ENCODE measurements at places on chromosomes 1 and 21.

DNA sequence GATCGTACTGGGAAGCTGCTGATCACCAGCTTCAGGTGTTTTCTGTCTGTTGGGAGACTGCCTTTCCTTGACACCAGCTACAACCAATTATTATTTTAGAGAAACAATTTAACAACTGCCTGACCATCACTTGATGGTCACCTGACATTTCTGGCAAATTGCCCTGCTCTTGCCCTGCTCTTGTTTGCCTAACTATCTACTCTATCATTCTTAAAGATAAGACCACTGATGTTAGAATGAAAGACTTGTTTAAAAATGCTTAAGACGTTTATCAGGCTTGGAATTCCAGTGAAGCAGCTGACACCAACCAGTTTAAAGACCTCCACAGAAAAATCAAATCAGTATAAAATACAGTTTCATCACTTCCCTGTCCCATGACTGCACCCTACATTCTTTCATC, 423.3 kb upstream of the CAMK1G start:
- DNase-seq: no peak

DNA sequence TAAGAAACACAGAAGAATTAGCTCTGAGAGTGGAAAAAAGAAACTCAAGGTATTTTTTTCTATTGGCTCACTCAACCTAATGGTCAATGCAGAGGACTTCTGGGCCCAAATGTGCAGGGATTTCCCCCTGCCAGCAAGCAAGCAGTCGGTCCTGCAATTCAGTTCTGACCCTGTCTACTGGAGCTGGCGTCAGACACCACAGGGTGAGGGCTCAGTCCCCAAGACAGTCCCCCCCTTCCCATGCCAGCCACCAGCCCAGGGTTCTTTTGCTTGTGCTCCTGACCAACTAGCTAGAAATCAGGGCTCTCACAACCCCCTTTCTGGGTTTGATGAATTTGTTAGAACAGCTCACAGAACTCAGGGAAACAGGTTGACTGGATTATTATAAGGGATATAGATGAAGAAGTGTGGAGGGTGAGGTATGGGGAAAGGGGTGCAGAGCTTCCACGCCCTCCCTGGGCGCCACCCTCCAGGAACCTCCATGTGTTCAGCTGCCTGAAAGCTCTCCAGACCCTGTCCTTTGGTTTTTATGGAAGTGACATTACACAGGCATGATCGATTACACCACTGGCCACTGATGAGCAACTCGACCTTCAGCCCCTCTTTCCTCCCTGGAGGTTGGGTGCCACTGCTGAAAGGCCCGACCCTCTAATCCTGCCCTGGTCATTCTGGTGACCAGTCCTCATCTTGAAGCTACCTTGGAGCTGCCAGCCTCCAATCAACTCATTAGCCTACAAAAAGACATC, 22.5 kb upstream of the PWP2 start:
- no peak for DNase-seq

GRCh38 chr1:60637651-60638050, 444.7 kb upstream of the NFIA start:
- no peak for DNase-seq

DNA sequence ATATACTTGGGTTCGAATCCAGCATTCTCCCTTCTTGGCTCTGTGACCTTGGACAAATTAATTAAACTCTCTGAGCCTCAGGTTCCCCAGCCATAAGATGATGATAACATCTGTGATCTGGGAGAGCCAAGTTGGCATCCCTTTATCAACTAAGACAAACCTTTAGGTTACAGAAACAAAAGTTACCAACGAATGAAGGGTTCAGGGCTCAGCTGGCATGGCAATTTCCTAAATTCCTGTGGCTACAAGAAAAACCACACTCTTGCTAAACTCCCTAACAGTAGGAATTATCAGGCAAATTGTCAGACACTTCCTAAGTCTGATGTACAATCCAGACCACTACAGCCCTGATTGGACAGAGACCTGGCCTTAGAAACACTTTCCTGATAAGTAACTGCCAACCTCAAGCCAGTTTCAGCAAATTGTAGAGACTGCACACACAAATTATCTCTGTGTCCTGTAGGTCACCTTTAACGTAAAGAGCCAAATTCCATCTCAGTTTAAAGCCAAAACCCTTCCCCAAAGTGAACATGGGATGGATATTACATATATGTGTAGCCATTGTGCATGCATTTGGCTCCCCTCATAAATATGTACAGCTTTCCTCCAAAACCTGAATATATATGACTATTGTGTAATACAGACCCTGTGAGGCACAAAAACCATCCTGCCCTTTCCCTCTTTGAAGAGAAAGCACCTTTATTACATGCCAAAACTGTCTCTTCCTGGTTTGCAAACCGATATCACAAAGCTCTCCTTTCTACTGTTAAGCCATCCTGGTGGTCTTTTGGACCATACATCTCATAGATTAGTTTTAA, 39.5 kb upstream of the EDARADD start:
- DNase-seq: no peak

- no peak for DNase-seq
Measured at GRCh38 chr1:230392536-230392909, 33.6 kb downstream of the PGBD5 start.

DNA sequence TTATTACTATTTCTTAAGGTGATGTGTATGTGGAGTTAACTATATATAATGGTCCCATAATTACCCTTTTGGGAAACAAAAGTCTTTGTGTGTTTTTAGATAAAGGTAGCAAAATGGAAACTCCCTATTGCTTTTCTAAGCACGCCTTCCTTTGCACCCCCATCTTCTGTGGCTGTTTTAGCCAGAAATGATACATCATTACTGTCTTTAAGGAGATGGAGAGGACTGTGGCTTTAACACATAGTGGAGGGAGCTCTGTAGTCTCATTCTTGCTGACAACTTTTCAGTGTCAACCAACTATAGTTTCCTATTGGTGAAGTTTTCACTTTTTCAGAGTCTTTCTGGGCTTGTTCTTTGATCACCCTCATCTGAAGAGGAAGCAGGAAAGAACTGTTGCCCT, 1.0 kb downstream of the APOBEC4 start:
- DNase-seq: no peak

GRCh38 chr1:4653796-4654725, at the start of gene AJAP1:
TSS of gene AJAP1 (plus strand) at chr1:4654609. CDS start at chr1:4655426, 817 bp downstream.
- no peak for DNase-seq

DNA sequence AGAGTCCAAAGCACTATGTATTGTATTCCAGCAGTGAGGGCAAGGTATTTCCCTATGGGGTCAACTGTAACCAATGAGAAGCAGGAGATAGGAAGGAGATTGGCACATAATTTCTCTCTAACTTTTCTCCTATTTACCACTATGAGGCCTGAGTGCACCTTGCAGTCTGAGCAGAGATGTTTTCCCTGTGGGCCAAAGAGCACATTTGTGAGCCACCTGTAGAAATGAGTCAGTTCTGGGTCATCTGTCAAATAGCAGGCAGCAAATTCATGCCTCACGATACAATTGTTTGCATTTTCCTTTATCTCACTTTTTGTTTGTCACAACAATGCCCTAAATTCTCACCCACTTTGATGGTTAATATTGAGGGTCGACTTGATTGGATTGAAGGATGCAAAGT, 547.2 kb upstream of the NCAM2 start:
- DNase-seq: no peak

DNA sequence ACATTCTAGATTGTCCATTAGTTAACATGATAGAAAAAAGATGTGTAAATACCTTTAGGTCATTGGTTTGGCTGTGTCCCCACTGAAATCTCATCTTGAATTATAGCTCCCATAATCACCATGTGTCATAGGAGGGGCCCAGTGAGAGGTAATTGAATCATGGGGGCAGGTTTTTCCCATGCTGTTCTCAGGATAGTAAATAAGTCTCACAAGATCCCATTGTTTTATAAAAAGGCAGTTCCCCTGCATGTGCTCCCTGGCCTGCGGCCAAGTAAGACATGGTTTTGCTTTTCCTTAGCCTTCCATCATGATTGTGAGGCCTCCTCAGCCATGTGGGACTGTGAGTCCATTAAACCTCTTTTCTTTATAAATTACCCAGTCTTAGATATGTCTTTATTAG, 32.5 kb upstream of the SLC44A5 start:
- DNase-seq: no peak

GRCh38 chr1:79556189-79556588, 549.7 kb upstream of the ADGRL4 start:
- DNase-seq: no peak

- DNase-seq: no peak
Measured at GRCh38 chr1:19169642-19170041, 40.4 kb downstream of the UBR4 start.

GRCh38 chr1:78787544-78787943, 137.9 kb downstream of the IFI44 start:
- DNase-seq: no peak

GRCh38 chr1:63116016-63116415, 206.4 kb upstream of the FOXD3 start:
- no peak for DNase-seq

GRCh38 chr1:24903955-24904730, 25.9 kb downstream of the RUNX3 start:
- no peak for DNase-seq

DNA sequence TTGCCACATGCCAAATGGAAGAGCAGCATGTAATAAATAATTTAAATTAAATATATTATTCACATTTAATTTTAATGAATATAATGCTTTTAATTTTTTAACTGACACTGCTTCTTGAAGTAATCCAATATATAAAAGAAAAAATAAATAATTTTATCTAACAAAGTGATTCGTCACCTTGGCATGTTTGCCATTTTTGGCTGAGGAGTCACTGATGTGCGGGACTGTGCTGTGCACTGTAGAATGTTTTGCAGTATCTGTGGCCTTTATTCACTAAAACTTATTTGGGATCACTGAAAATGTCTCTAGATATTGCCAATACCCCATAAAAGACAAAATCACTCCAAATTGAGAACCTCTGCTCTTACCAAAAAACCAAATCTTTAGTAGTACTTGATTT, 807.8 kb downstream of the BRINP3 start:
- no peak for DNase-seq

DNA sequence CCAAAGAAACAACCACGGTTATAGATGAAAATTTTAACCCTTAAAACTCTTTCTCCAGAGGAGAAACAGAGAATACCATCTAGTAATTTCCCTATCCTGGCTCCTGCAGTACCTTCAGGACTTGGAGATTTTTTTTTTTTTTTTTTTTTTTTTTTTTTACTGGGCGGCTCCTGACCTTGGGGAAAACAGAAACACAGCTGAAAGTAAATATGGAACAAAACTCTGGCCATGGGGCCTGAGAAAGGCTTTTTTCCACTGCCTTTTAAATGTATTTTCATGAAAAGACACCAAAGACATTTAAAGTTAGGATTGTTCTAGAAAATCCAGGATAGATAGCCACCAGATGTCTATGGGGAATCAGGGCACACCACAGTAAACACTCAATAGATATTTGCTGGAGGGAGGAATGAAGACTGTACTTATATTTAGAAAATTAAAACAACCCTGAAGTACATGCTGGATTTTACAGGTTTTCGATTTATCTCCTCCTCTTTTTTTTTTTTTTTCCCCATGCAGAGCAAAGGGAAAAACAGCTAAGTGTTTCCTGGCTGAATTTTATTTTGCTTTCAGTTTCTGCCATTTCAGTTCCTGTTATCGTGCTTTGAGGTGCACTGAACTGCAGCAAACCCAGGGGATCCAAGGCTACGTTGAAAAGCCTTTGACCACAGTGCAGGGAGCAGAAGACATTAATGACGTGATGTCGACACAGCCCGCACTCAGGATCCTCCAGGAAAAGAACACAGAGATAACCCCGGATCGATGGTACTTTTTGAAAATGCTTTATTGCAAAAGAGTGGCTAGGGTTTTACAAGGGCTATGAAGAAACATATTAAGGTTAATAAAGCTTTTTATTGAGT, 35.7 kb upstream of the CNN3 start:
- no peak for DNase-seq

DNA sequence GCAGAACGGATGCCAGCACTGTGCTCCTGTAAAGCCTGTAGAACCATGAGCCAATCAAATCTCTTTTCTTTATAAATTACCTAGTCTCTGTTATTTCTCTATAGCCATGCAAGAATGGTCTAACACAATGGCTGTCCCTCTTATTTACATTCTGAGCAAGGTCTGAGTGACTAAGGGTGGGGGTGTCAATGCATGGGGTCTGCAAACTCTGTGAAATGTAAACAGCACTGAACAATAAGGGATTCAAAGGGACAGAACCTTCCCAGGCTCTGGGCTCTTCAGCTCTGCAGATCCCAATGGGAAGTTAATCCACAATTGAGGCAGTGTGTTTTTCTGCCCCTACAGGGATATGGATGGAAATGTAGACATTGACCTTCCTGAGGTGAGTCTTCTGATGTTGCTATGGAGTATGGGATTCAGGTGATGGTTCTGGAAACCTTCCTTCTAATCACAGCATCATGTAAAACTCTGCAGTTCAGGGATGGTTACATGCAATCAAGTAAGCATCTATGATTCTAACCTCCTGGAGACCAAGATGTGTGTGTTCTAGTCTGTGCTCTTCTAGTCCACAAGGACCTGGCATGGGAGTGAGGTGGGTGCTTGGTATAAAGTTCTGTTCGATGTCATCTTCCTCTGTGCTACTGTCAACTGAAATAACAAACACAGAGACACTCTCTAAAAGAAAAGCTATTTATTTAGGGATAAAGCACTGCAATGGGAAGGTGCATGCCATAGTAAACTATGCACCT, 38.6 kb downstream of the CAPN9 start:
- no peak for DNase-seq

GRCh38 chr1:115976921-115977498, 697 bp downstream of the SLC22A15 start:
- no peak for DNase-seq

DNA sequence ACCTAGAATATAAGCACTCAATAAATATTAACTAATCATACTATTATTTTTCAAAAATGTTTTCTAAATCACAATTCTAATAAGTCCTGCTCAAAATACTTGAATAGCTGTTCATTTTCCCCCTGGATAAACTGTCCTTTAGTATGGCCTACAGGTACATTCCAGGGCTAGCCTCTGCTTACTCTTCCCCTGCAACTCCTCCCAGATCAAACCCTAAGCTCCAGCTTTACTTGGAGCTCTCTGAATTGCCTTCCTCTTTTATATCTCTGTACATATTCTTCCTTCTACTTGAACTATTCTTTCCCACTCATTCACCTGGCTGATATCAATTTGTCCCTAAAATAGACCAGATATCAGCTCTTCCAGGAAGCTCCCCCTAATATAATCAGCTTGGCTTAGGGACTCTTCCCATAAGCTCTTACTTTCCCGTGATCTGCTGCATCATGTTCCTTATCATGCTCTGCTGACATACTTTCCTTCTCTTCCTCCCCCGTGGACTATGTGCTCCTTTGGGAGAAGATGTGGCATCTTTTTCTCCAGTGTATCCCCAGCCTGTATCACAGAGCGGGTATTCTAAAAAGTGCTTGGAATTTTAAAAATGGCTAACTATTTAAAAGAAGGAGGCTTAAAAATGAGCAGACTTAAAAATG, 43.1 kb upstream of the PIGC start:
- DNase-seq: no peak

- no peak for DNase-seq
Measured at GRCh38 chr1:54309631-54310366, 96.4 kb downstream of the SSBP3 start.

- peak; percentile 18 for DNase-seq
Measured at GRCh38 chr1:103788377-103788776, 38.7 kb downstream of the AMY1C start.

- DNase-seq: no peak
Measured at GRCh38 chr1:25450891-25451290, 20.2 kb downstream of the MACO1 start.
